ENCODE measurements at places on chromosomes 16 and 17.

DNA sequence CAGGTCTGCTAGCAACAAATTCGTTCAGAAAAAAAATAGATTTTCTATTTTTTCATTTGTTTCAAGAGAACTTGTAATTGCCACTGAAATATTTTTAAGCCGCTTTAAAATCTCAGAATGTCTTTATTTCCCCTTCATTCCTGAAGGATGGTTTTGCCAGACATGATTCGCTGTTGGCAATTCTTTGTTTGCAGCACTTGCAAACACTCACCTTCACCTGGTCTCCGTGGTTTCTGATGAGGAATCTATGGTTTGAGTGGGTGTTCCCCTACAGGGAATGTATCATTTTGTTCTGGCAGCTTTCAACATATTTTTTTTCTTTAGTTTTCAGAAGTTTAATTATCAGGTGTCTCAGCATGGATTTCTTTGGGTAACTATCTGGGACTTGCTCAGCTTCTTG, 36.3 kb upstream of the CBX4 start:
- no peak for DNase-seq

DNA sequence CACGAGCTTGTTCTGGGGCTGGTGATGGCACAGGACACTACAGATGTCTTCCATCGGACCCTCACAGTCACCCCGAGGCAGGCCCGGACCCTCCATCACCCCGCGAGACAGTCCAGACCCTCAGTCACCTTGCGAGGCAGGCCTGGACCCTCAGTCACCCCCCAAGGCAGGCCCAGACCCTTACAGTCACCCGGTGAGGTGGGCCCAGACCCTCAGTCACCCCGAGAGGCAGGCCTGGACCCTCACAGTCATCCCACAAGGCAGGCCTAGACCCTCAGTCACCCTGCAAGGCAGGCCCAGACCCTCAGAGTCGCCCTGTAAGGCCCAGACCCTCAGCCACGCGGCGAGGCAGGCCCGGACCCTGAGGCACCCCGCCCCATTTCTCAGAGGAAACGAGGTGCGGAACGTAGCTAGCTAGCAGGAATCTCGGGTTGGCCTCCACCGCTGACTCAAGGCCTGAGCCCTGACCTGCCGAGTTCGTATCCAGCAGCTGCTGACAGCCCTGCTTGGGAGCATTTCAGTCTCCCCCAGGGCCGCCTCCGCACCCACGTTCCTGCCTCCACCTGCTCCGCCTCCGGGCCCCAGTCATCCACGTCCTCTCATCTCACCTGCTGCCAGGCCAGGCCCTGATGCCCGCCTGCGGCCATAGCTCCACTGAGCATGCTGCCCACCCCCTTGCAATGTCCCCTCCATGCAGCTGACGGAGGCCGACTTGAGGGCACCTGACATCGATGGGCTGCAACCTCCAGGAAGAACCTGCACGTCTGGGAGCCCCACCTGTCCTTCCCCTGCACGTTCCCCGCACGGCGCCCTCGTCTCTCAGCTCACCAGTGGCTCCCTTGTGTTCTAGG, 28.7 kb downstream of the RPH3AL start:
- no peak for DNase-seq

DNA sequence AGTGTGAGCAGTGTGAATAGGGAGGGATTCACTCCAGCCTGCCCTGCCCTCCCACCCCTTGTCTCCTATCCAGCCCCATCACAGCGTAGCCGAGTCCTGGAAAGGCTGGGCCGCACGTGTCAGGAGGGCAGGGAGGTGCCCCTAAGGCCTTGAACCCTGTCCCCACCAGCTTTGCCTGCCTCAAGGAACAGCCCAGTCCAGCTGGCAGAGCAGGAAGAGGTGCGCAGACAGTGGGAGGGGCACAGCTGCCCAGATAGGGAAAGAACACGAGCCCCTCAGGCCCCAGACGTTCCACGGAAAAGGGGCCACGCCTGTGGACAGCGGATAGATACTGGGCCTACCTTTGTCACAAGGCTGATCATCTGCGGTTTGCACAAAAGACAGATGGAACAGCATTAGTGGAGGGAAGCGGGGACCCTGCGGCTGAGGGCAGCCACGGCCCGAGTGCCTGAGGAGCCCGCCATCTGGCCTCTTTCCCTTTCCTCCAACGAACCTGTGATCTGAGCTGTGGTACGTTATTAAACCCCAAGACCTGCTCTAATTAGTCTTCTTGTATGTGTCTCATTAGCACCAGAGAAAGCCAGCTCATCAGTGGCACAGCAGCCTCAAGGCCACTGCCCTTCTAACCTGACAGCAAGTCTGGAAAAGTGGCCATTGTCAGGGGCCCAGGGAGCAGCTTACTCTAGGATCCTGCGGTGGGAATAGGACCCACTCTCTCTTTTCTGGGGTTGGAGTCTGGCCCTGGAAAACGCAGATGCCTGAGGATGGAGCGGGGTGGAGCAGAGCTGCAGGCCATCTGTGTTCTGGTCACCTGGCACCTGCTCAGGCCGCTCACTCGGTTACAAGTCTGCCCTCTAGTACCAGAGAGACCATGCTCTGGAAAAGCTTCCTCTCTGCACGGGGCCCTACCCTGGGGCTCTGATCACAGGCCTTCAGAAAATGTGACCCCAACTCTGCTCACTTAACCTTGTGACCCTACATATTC, 16.3 kb downstream of the MPP3 start:
- DNase-seq: no peak

- DNase-seq: no peak
Measured at GRCh38 chr17:73773702-73774101, 129.5 kb upstream of the SDK2 start.

DNA sequence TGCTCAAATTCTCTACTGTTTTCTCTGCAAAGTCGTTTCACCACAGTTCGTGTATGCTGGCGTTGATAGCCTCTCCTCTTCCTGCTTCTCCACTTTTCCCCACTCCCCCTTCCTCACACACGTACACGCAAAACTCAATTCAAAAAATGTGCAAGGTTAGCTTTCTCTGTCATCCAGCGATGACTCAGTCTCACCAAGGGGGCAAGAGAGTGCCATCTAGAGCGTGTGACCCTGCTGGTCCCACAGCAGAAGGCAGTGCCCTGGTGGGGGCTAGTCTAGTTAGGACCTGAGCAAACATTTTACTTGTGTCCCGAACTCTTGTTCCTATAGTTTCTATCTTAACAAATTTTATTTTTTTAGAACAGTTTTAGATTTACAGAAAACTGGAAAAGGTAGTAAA, 121.2 kb upstream of the CHMP6 start:
- no peak for DNase-seq

- no peak for DNase-seq
Measured at GRCh38 chr17:27268394-27269085, 25.4 kb upstream of the WSB1 start.

DNA sequence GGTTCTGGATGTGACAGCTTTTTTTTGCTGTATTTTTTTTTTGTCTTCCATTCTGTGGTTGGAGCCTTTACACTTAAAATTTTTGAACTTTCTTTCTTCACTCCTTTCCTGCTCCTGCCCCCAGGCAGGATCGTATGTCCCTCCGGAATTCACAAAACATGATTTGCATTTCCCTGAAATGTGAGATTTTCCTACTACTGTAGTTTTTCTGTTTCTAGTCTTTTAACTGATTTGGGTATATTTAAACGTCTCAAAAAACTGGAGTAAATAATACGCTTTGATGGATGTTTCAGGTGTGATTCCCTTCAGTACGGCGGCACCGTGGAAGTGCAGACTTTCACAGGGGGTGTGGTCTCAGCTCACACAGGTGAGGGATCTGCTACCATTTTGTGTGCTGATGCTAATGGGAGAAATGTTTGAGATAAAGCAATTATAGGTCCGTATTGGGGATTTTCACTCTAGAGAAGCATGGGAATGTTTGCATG, 686 bp downstream of the SRCAP start:
- no peak for DNase-seq

DNA sequence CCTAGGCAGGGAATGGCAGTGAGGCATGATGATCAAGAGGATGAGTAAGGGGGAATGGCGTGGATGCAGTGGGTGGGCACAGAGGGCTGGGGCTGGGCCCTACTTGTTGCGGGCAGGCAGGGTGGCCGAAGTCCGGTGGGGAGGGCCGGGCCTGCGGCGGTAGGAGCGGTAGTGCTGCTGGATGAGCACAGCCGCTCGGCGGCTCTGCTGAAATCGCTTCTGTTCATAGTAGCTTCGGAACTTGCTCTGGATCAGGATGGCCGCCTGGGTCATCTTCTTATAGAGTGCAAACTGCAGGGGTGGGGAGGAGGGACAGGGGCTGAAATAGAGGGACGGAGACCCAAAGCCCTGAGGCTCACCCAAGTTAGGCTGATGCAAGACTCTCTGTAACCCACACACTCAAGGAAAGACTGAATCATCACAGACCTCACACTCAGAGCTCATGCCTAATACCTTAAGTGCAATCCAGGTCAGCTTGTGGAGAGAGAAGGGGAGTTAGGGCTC, 1.5 kb upstream of the SPAG7 start:
- no peak for DNase-seq

DNA sequence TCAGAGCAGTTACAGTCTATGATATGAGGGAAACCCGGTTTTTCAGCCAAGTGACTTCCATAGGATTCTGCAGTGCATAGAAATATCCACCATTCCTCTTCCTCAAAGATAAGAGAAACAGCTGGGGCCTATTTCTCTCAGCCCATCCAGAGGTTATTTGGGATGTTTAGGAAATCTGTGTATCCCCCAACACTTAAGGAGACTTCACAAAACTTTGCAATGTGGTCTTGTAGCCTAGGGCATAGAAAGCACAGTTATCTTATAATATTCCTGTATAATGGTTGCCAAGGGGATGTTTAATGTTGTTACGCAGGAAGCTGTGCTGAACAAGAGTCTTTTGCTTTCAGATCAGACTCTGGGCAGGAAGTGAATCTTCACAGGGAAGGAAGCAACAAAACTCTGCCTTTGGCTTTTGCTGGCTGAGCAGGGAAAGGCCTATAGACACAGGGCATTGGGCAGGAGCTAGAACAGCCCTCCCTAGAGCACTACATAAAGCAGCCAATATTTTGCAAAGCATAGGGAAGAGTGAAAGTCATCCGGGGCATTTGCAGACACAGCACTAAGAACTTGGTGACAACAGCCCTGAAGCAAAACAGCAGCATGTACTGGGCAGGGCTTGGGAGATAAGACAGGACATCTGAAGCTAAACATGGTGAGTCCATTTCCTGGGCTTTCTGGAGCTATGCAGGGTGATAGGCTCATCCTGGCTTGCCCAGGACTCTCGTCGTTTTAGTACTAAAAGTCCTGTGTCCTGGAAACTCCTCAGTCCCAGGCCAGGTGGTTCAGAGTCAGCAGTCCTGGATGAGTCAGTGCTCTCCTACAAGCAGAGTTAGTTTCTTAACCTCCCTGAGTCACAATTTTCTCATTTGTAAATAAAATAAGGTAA, 18.7 kb upstream of the BEAN1 start:
- DNase-seq: no peak

DNA sequence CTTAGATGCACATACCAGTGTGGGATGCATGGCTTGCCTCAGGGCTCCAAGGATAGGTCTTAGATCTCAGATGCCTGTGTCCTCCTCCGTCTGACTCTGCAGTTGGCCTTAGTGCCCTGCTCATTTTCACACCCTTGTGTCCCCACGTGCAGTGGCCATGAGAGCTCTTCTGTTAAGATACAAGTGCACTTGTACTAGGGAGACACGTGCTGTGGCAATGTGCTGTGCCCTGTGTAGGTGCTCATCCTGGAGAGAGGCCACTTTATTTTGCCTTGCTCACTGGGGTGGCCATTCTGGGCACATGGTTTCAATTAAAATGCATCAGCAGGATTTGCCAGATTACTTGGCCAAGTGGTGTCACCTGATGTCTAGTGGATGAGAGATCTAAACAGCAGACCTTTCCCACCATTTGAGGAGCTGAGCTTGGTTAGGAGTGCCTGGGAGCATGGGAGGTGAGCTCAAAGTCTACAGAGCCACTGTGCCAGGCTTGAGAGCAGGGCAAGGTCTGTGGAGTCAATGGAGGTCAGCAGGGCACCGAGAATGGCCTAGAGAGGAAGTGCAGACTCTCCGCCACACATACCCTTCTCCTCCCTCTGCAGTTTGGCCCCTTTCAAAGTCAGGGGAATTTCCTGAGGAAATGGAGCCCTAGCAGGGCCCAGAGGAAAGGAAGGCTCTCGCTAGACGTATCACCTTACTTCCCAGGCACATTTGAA, 25.2 kb upstream of the SMPD3 start:
- DNase-seq: peak; percentile 17

- no peak for DNase-seq
Measured at GRCh38 chr16:84989749-84990620, 21.4 kb downstream of the ZDHHC7 start.

GRCh38 chr16:84252184-84252583, 12.4 kb upstream of the KCNG4 start:
- no peak for DNase-seq

DNA sequence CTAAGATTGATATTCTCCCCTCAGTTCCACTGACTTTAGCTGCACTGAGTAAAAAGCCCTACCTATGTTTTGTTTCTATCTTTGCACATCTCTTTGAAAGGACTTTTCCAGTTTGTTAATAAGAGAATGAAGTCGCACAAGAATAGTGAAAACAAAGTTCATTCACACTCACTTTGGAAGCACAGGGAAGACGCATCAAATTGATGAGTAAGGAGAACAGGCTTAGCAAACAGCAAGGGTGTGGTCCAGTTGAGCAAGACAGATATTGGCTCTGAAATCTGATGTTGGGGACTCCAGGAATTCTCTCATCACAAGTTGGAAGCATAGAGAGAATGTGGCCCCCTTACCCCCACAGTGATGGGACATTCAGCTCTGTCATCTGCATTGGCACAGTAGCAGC, 221.3 kb downstream of the CDH11 start:
- no peak for DNase-seq

DNA sequence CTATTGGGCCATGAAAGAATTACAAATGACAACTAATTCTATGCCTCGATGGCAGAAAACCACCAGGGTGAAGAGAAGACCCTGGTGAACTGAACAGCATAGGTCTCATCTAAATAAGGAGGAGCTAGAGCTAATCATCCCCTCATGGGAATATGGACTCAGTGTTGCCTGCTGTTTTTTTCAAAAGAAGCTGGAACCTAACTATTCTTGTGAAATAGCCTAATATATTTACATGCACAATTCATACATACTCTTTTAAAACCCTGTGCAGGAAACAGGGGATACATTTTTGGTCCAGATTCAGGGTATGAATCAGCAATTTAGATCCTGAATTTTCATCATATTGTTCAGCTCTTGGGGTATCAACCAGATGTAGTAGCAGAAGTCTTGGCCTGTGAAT, 560.6 kb downstream of the TOX3 start:
- no peak for DNase-seq

- no peak for DNase-seq
Measured at GRCh38 chr17:36705874-36706731, 104.7 kb downstream of the MRM1 start.

- DNase-seq: no peak
Measured at GRCh38 chr16:90048347-90048722, 28.8 kb downstream of the PRDM7 start.

DNA sequence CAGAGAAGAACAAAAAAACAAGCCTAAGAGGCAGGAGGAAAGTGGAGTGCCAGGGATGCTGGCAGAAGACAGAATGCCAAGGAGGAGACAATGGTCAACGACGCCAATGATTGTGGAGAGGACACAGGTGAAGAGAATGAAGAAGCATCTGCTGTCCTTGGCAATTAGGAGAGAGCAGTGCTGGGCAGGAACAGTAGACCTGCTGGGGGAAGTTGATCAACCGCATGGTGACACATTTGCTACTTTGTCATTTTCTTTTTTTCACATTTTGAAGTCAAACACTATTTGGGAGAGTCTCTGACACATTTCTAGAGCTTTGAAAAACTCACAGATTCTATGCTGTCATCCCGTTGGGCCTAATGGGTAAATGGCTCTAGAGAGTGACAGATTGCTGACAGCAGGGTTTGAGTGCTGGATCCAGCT, 1.1 kb upstream of the PIK3R6 start:
- no peak for DNase-seq

- no peak for DNase-seq
Measured at GRCh38 chr16:49629851-49630250, 226.1 kb downstream of the ZNF423 start.

Data from GM12878 (cell line).